ENCODE measurements at places on chromosomes 5 and 9.
A peak's percentile ranks its signal among the peaks of the same experiment; 100 is the strongest.

DNA sequence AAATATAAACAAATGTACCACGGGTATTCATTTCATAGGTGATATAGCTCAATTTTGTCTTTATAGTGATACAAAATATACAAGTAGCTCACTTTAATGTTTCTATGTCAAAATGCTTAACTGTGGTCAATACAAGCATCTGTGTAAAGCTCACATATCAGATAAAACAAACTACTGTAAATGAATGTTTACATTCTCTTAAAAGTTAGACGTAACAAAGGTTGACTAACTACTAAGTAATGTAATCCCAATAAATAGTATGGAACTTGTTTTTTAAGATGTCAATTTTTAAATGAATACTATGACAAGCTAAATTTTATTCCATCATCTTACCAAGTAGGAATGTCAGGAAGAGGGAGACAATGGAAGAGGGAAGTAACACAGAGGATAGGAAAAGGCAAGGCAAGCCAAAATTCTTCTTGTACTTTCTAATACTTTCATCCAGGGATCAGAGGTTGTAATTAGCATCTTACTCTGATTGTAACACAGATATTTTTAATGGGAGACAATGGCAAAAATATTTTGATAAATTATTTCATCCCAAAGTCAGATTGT is 105.5 kb downstream of the STRBP start:
- DNase-seq, result no peak

DNA sequence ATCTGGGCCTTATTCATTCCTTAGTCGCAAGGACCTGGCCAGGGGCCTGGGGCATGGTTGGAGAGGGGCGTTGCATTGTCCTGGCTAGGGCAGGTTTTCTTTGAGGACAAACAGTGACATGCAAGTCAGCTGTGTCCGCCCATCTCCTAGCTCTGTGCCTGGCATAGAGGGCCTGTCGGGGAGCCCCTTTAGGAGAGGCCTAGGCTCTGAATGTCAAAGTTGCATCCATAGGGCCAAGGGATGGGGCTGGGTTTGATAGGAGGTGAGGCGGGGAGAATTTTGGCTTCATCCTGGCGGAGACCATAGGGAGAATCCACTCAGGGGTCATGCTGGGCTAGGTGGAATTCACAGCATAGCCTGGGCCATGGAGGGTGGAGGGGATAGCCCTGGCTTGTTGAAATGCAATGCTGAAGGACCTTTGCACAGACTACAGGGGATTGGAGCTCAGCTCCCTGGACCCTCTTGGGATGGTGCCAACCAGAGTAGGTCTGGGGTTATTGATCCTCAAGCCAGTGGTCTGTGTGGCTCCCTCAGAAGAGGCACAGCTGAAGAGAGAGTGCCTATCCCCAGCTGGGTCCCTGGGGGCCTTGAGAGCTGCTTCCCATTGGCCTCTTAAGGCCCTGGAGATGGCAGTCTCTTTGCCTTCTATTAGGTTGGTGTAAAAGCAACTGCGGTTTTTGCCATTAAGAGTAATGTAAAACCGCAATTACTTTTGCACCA is 104.0 kb downstream of the RGS3 start:
- DNase-seq, result no peak

- no peak for DNase-seq
These were observed 48.7 kb downstream of the CAMSAP1 start for GRCh38 chr9:135858491-135859185.

- no peak for DNase-seq
These were observed 48.9 kb downstream of the CXXC5 start for GRCh38 chr5:139696894-139697658.

DNA sequence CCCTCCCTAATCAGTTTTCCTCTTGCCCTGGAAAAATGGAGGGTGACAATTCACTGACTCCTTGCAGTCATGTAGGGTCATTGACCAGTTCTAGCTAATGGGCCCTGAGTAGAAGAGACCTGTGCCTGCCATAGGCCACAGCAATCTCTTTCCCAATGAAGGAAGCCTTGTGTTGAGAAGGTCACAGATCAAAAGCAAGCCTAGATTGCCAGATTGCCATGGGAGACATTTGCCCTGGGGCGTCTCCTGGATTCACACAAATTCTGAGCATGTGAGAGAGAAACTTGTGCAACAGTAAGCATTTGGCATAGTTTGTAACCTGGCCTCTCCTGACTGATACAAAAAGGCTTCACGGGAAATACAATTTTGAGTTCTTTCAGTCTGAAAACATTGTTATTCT is 148.0 kb downstream of the NUDT12 start:
- no peak for DNase-seq

DNA sequence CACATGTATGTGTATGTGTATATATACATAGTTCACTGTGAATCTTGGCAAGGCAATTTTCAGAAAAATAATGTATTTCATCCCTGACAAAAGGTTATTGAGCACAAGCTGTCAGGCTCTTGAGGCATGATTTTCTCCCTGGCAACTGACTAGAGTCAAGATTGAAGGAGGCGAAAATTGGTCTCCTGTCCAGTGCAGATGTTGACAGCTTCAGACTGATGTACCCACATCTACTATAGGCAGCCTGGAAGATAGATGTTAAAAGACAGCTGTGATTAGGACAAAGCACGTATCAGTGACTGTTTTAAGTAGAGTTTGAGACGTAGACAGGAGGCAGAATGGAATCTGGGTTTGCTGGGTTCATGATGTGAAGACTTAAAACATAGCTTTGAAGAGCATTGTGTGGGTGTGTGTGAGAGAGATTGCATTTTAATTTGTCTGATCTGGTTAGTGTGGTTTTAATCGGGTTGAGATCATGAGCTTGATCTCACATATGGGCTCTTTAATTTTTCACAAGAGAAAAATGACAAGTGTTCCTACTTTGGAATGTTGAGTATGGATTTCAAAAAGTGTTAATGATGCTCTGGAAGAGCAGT is 39.1 kb downstream of the CTNNA1 start:
- DNase-seq, result no peak

GRCh38 chr9:115743709-115744605 is 409.6 kb upstream of the PAPPA start:
- peak; percentile 6 for DNase-seq

DNA sequence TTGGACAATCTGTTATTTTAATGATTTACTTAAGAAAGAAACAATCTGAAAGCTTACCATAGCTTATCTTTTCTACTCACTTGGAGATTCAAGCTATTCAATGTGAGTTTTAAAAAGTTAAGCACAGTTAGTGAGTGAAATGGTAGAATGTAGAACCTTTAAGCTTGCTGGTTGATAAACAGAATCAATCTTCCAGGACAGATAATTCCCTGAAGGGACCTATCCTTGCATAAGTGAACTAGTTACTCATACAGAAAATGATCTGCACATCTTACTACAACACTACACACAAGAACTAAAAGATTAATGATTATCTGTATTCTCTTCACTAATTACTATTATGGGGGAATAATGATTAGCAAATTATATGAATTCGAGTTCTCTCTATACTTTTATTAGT is 165.6 kb downstream of the PALM2AKAP2 start:
- no peak for DNase-seq

DNA sequence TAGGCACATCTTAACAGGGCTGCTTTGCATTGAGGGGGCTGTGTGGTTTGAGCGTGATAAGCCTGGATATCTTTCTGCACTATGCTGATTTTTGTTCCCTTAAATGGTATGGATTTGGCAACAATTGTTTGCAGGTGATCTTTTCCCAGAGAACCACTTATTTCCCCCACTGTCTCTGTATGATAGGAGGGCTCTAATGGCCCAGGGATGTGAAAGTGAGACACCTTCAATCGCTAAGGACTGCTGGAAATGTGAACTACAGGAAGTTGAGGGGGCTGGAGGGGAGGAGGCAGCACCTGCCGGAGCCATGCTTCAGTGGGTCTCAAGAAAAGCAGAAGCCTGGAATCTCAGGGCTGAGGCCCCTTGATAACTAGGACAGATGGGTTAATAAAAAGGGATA is 29.4 kb downstream of the SYK start:
- no peak for DNase-seq

GRCh38 chr5:178872302-178872701 is 12.5 kb downstream of the ZNF354B start:
- no peak for DNase-seq

DNA sequence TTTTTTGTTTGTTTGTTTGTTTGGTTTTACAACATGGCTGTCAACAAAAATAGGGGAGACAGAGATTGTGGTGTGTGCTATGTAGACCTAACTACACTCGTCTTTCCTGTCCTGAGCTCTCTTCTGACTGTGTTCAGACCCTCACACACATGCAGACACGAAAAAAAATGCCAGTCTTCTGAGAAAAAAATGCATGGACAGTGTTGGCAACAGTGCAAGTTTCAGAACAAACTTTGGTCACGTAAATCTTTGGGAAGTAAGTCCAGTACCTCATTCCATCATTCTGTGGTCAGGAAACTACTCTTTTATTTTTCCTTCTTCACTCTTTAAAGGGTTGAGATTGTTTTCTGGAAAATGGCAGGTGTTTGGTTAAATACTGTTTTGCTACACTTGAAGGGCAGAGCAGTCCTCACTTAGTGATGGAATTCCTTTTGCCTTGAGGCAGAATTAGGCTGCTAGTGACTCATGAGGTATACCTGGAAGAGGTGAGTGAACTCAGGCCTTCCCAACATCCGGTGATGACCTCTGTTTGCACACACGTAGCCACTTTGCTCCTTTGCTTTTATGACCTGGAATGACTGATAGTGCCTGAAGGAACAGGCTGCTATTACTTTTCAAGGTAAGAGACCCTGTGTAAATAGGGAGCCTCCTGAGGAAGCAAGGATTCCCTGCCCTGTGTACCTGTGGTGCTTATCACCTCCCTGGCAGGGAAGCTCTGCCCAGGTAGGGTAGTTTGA is 81.6 kb upstream of the TNFAIP8 start:
- DNase-seq, result no peak

- no peak for DNase-seq
These were observed 165.9 kb downstream of the ICE1 start for GRCh38 chr5:5588386-5588785.

GRCh38 chr5:178309271-178310013 is 76.8 kb upstream of the PHYKPL start:
- DNase-seq, result no peak

- DNase-seq, result no peak
These were observed 168.8 kb upstream of the PPP1R2B start for GRCh38 chr5:156681265-156681664.

DNA sequence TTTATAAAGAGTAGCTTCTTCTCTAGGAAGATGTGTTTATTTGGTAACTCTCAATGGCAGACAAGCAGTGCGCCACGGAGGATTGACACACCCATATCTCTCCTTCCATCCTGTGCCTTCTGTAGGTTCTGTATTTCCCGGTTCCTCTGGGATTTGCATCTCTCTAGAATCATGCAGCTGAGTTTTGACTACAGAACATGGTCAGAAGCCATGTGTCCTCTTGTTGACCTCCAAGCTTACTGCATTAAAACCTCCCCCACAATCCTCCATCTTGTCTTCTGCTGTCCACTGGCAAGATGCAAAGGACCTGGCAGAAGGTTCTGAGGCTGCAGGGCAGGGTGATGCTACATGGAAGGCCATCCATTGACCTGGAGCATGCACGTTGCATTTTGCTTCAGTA is 482.0 kb downstream of the DMRT2 start:
- DNase-seq, result no peak

DNA sequence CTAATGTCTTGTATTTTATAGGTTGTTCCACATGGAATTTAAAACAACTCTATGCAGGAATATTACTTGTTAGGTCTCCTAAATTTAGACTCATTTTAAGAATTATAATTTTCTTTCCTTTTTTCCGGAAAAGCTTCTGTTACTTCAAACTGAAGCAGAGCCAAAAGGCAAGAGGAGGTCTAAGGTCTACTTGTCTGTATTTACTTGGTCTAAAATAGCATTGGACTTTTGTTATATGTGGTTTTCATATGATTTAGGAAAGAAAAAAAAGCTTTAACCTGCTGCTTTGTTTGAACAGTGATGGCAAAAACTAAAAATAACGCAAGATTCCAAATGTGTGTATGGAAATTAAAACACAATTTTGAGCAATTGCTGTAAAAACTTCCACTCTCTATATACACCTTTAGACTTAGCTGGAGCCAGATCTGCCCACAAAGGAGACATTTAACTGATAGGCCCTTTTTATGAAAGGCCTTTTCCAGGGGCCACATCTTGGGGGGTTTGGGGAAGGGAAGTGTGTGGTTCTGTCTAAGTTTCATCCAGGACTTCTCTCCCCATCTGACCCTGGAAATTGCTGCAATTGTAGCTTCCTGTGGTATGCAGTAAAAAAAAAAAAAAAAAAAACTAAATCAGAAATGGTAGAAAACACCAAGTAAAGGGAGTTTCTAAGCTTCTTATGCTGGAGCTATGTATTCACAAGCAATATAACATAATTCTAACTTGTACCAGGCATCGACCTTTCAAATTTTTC is 307.7 kb upstream of the MEF2C start:
- DNase-seq, result no peak

GRCh38 chr9:113355040-113355596 is 5.8 kb downstream of the BSPRY start:
- no peak for DNase-seq

- no peak for DNase-seq
These were observed 2.7 kb downstream of the LEAP2 start for GRCh38 chr5:132876020-132876759.

- no peak for DNase-seq
These were observed 141.2 kb upstream of the SLC28A3 start for GRCh38 chr9:84481636-84482218.

Data from SHP77 treated with DMSO at 0.1 percent for 48 hours (cell line).